ENCODE measurements at places on chromosomes 6 and 20.

GRCh38 chr6:13718123-13718458 is 6.5 kb upstream of the RANBP9 start:
- DNase-seq, result no peak

- DNase-seq, result no peak
Observed at GRCh38 chr6:37882724-37883413, 63.3 kb downstream of the ZFAND3 start.

DNA sequence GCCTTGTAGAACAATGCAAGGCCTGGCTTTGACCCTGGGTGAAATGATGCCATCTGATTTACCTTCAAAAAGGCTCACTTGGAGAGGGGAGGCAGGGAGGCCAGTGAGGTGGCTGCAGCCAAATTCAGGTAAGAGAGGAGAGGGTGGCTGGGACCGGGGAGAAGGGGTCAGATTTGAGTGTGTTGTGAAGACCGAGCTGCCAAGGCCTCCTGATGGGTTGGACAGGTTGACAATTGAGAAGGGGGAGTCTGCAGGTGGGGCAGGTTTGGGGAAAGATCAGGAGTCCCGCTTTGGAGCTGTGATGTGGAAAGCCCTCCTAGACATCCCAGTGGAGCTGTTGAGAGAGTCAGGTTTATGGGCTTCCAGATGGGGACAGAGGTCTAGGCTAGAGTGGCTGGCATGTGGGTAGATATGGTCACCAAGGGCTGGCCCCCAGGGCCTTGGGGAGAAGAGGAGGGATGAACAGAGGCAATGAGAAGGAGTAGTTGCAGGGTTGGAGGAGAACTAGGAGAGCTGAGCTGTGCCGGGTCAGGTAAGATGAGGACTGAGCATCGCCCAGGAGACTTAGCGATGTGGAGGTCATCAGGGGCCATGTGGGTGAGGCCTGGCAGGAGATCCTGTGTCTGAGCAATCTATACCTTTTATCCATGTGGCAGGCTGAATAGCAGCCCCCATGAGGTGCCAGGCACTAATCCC is 70.5 kb upstream of the TOX2 start:
- DNase-seq, result no peak

DNA sequence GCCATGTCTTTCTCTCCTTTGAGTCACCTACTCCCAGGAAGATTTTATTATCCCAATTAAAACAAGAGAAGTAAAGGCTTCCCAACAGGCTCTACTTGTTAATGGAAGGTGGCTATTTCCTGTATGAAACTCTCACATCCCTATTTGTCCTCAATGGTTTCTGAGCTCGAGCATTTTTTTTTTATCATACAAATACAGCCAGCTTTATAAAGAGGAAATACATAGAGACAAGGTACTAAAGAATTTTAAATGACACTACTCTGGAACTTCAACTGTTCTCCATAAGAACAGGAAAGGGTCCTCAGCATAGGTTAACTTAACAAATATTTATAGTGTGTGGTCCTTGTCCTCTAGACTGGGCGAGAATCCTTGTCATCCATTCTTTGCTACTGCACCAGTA is 41.0 kb downstream of the TSHZ2 start:
- DNase-seq, result no peak

DNA sequence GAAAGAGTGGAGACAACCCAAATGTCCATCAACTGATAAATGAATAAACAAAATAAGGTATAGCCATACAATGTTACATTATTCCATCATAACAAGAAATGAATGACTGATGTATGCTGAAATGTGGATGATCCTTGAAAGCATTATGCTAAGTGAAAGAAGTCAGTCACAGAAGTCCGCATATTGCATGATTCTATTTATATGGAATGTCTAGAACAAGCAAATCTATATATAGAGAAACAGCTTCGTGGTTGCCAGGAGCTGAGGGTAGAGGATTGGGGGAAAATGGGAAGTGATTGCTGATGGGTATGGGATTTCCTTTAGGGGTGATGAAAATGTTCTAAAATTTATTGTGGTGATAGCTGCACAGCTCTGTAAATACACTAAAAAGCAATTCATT is 196.8 kb downstream of the ATXN1 start:
- no peak for DNase-seq

GRCh38 chr6:169646906-169647567 is 54.8 kb downstream of the WDR27 start:
- DNase-seq, result no peak

- no peak for DNase-seq
Observed at GRCh38 chr6:138044458-138044857, 62.8 kb downstream of the PERP start.

DNA sequence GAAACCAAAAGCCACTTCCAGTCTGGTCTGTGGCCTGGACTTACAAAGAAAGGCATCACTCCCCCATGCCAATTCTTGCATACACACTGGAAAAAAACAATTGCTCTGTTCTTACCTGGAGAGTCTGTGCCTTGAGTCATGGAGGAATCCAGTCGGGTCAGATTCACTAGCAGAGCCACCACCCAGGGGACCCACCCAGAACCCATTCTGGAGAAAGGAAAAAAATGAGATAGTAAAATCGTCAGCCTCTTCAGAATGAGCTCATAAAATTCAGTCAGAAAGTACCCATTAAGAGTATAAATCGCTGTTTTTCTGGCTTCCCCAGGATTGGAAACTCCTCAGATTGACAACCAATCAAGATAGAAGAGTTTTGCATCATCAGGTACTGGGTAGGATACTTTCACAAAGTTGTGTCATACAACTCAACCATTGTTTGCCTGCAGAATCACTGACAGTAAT is at the start of gene HLA-DOB:
TSS of gene HLA-DOB (minus strand) at position 257 of the 459 bp plus-strand sequence. CDS start at position 206, 51 bp downstream.
- no peak for DNase-seq

GRCh38 chr6:82617648-82618047 is 254.0 kb downstream of the TPBG start:
- DNase-seq, result no peak

DNA sequence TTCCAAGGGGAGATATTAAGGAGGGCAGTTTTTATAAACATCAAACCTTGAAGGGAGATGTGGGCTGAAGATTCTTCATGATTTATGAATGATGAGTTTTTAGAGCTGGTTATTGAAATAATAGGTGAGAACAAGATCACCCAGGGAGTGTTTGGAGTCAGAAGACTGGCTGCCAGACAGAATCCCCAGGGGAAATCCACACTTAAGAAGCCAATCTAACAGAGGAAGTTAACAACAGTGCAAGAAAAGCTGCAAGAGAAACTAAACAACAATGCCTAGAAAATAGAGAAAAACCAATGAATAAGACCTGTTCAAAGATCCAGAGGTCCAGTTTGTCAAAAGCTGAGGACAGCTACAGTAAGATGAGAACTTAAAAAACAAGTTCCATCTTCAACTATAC is 167.9 kb upstream of the MAN1A1 start:
- DNase-seq, result no peak
